ENCODE measurements at places on chromosomes 1 and 21. TPM values are rescaled to one million over a fixed set of nuclear protein-coding genes. Genes with fewer than 3 reads are reported as not detected.

ADAM30 gene
- not detected for total RNA-seq

DNA sequence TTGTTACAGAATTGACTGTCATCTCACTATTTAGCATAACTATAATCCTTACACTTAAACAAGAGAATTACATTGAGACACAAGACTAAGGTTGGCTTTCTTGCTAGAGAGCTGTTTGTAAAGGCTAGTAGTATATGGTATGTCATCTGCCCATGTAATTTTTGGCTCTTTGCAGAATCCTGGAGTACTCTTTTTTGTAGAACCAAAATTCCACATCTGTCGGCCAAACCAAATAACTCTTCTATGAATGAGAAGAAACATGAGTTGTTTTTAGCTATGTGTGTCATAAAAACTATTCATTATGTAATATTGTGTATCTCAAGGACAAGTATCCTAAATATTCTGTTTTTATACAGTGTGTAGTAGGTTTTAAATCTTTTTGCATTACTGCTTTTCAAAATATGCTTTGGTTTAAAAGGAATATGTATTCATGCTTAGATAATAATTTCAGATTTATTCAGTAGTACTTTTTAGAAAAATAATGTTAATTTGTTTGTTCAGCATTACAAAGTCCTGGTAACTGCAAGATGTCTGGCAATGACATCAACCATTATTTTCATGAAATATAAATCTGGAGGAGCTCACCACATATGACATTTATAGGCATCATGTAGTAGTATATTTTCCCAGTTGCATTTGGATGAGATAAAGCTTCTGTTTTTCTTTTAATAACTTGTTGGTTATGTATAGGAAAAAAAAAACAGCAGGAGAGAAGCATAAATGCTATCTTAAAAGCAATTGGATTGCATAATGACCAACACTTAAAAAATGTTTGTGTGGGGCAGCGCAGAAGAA lies 159.8 kb downstream of the HS2ST1 start:
- DNase-seq = no peak

NFASC gene
- 0.40 TPM for total RNA-seq

ENO1 gene
- total RNA-seq = 2,472 TPM

DNA sequence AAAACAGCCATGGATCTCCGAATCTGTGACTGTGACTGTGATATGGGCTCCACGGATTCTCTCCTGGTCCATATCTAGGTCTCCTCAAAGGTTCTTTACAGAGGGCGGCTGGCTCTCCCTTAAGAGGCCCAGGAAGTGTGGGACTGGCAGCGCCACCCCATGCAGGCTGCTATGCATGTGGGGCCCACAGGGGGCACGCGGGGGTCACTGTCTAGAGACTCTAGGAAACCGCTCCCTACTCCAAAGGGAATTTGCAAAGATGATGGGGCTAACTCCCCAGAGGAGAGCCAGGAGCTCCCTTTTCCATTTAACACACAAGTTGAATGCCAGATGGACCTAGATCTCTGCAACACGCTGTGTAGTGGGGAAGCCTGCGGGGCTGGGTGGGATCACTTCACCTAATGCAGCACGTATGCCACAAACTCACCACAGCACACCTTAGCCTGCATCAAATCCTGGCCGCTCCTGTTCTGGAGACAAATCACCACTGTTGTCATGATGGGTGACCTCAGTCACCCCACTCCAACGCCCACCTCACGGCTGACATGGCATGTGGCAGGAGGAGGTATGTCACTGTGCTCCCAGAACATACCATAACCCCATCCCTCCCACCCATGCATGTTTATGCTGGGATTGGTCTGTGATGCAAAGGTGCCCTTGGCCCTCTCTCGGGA lies 61.7 kb downstream of the SLC45A1 start:
- no peak for DNase-seq
